CD4-positive, alpha-beta T cell (primary cell): ENCODE measurements at places on chromosomes 1 and 21.

DNA sequence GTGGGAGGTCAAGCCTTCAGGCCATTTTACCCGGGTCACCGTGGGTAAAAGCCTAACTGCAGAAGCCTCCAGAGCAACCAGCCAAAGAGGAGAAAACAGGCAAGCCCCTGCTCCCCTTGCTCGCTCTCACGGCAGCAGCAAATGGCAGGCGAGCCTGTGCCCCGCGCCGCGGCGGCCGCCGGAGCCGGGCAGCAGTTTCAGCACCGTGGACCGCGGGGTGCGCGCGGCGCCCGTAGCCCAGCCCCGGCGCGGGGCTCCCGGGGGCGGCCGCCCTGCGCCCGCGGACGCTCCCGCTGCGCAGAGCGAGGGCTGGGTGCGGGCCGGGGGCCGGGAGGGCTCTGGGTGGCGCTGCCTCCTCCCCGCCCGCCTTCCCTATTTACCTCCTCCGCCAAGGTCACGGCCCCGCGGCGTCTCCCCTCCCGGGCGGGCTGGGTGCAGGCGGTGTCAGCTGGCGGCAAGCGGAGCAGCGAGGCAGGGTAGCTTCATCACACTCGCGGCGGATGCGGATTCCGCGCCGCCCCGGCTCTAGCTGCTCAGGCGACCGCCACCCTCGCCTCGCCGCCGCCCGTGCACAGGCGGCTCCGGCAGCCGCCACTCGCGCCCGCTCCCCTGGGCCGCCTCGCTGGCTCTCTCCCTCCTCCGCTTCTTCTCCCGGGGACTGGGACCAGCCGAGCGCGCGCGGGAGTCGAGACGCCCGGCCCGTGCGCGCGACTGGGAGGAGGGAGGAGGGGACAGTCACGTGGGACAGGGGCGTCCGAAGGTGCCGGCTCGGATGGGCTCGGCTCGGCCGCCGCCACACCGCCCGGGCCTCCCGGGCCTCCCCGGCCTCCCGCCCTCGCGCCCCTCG lies at the start of gene RGS7:
Gene RGS7, minus strand, starts transcription at position 687 of the 847 bp plus-strand sequence.
- DNase-seq, result no peak

- DNase-seq, result no peak
Observed at GRCh38 chr1:161946071-161946987, 77.3 kb downstream of the OLFML2B start.

DNA sequence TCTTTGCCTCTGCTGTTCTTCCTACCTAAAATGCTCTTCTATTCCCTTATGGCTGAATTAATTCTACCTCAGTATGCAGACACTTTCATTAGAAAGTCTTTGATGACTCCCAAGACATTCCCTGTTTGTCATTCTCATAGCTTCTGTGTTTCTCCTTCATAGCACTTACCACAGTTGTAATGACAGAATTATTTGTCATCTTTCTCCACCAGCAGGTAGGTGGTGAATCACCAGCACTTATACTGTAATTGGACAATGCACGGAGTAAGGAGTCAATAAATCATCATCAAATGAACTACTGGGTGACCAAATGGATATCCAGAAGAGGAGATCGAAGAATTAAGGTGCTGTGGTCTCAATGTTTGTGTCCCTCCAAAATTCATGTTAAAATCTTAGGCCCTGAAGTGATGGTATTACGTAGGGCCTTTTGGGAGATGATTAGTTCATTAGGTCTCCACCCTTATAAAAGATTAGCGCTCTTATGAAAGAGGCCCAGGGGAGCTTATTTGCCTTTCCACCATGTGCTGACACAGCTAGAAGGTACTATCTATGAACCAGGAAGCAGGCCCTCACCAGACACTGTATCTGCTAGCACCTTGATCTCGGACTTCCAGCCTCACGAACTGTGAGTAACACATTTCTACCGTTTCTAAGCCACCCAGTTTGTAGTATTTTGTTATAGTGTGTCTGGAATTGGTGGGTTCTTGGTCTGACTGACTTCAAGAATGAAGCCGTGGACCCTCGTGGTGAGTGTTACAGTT lies 2.4 kb upstream of the CCT8 start:
- no peak for DNase-seq

DNA sequence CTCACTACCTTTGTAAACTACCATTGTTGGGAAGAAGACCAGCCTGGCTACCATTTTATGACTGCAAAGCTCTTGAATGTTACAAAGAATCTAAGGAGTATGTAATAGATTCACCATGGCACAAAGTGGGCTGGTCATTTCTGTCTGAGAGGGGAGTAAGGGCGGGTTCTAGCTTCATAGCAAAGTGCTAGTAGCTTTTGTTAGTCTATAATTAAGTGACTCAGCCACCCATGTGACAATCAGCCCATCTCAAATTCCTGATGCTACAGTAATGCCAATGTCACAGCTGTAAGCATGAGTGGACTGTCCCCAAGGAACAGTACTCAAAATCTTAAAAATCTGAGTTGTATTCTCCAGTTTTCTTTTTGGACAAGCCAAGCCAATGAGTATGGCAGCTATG lies 15.4 kb upstream of the OTUD3 start:
- DNase-seq, result no peak

- DNase-seq, result no peak
Observed at GRCh38 chr1:113168946-113169345, 95.9 kb downstream of the LRIG2 start.

DNA sequence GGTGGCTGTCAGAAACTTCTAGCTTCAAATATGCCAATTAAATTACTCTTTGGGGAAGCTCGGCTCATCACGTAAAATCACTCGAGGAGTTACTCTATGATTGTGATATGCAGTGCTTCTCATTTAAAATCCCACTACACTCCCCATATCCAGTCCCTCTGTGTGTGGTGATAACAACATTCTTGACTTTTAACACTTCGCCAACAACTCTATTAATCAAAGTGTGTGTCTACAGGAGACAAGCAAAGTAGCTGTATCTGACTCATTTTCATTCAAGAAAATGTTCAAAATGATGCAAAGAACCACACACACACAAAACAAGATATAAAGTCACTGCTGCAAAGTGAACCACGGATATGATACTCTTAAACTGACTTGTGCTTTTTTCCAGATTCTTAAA lies 341.3 kb downstream of the DSCAM start:
- no peak for DNase-seq

- no peak for DNase-seq
Observed at GRCh38 chr21:21101911-21102310, 103.7 kb downstream of the NCAM2 start.

DNA sequence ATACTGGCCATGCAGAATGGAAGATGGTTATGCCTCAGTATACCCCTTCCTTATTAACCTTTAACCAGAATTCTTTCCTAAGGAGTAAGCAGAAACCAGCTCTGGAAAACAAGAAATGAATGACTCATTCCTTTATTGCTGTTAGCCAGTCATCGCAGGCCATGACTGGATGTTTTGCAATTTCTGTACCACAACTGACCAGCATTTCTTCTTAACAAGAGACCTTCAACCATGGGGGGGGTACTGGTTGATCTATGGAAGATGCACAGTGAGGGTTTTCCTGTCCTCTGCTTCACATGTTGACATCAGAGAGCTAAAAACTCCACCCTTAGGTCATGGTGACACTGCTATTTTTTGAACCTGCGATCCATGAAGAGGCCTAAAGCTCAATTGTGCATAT lies 28.0 kb upstream of the RNF2 start:
- no peak for DNase-seq

DNA sequence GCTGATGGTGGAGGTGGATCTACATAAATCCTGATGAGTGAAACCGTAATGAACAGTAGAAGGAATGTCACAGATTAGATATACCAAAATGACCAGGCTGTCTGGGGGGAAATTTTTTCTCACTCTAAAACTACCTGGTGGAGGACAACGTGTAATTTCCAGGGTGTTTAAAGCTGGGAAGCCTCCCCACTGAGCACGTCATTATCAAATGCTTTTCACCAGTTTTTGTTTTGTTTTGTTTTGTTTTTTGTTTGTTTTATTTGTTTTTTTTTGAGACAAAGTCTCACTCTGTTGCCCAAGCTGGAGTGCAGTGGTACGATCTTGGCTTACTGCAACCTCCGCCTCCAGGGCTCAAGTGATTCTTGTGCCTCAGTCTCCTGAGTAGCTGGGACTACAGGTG lies 11.6 kb downstream of the AGPAT3 start:
- no peak for DNase-seq

GRCh38 chr21:38911484-38912101 lies 105.9 kb downstream of the ETS2 start:
- no peak for DNase-seq

- DNase-seq, result no peak
Observed at GRCh38 chr1:234559902-234560676, 49.9 kb downstream of the IRF2BP2 start.

GRCh38 chr1:223770621-223771315 lies 58.4 kb downstream of the CAPN2 start:
- no peak for DNase-seq

DNA sequence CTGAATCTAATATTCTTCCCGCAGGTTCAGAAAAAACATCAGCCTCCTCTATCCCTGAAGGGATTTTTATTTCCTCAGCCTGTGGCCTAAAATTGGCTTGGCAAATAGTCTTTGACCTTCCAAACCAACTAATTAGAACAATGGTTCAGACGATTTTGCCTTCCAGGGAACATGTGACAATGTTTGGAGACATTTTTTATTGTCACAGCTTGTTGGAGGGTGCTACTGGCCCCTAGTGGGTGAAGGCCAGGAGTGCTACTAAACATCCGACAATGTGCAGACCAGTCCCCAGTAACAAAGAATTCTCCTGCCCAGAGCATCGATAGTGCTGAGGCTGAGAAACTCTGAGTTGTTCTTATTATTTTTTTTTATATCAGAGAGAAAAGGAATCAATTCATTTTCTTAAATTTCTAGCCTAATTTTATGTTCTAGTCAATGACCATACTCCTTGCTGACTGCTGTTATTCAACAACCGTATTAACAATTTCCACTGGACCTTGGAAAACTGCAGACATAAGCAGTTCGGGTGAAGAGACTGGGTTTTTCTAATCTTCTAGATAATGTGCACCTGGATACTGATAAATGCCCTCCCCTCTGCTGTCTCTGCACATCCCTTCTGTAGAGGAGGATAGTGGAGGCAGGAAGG lies 280.7 kb downstream of the LMX1A start:
- DNase-seq, result no peak

- no peak for DNase-seq
Observed at GRCh38 chr1:153649863-153650235, 8.7 kb upstream of the SNAPIN start.

DNA sequence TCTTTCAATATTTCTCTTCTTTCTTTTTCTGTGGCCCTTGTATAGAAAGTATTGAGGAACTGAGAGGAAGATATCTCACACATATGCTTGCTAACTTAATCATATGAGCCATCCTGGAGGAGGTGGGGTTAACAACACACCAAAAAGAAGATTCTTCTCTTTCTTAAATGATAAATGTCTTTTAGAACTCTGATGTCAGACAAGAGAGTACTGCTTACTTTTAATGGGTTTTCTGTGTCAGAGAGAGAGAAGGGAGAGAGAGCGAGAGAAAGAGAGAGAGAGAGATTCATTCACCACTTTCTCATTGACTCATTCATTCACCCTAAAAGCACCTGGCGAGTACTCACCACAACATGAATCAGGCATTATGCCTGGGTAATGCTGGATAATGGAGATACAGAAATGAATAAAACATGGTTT lies 250.3 kb upstream of the SGIP1 start:
- DNase-seq, result no peak

- DNase-seq, result no peak
Observed at GRCh38 chr1:80359666-80360065, 1353.1 kb upstream of the ADGRL4 start.

GRCh38 chr1:236451796-236452373 lies 57.8 kb downstream of the EDARADD start:
- DNase-seq, result no peak

DNA sequence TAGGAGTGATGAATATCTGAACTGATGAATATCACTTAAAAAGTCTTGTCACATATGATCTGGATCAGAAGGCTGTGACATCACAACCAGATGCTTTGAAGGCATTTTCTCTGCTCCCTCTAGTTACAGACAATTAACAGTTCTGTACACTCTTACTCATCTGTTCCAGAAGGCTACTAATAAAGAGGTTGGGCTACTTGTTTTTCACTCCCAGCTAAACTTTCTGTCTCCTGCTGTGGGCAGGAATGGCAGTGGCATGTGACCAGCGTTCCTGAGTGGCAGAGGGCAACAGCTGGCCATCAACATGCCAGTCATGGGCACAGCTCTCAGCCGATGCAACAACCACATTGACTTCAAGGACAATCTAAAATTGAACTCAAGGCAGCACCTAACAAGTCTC lies 66.7 kb downstream of the SLC45A1 start:
- no peak for DNase-seq

- DNase-seq, result no peak
Observed at GRCh38 chr1:118535901-118536300, 350.9 kb upstream of the SPAG17 start.

DNA sequence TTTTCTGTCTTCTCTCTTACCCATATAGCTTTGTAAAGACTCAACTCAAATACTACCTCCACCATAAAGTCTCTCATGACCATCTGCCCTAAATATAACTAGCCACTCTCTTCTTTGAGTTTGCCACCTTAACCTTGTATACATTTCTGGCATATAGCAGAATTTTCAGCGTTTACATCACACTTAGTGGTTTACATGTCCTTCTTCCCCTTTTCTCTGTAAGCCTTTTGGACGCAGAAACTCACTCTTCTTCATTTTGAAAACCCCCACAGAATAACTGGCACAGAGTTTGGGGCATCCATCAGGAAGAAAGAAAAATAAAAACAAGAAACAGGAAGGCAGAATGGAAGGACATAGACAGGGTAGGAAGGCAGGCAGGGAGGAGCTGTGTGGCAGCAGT lies 131.8 kb upstream of the DUSP10 start:
- DNase-seq, result no peak

DNA sequence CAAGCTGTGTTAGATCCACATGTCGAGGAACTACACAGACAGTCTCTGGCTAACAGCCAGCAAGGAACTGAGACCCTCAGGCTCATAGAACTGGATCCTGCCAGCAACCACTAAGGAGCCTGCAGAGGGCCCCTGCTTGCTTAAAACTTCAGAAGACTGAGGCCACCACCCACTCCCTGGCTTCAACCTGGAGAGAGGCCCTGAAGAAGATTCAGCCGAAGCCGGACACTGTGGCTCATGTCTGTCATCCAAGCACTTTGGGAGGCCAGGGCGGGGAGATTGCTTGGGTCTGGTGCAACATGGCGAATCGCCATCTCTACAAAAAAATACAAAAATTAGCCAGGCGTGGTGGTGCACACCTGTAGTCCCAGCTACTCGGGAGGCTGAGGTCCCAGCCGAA lies 92.6 kb upstream of the TMPRSS2 start:
- no peak for DNase-seq

GRCh38 chr1:41153750-41154274 lies 88.3 kb downstream of the SCMH1 start:
- no peak for DNase-seq

- DNase-seq, result no peak
Observed at GRCh38 chr1:200917291-200917817, 22.7 kb downstream of the INAVA start.

DNA sequence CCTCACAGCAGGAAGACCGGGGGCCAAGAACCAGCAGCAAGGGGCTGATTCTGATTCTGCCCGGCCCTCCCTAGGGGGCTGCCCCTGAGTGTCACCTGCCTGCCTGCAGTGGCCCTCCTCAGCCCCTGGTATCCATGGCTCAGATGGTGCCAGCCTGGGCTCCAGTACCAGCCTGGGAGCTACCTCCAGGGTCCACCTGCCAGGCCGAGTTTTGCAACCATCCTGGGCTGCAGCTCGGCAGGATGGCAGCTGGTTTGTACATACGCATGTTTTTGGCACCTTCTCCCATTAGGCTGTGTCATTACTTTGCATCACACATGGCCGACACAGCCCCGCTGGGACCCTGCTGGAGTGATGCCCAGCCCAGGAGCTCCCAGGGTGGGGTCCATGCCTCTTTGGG lies 93.3 kb upstream of the WNT4 start:
- DNase-seq, result no peak
